ENCODE measurements at places on chromosomes 3 and 15.

- no peak for DNase-seq
These were observed 13.9 kb upstream of the USP3 start for GRCh38 chr15:63490345-63491034.

- DNase-seq: no peak
These were observed 44.2 kb upstream of the THRB start for GRCh38 chr3:24538891-24539290.

DNA sequence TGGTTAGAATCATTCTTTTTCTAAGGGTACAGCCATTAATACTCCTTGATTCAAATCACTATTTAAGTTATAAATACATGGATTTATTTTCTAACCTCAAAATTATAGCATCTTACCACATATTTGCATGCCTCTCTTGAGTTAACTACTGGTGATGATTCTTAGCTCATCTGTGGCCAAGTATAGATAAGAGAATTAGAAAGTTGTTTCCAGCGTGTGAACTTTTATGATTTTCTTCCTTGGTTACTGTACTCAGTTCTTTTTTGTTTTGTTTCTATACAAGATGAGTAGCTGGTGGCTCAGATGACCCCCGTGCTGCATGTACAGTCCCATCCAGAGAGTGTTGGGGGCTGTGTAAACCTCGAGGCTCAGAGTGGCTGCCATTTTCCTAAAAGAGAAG, 124.6 kb downstream of the IGF1R start:
- DNase-seq: no peak

GRCh38 chr15:92232317-92232716, 161.4 kb upstream of the ST8SIA2 start:
- no peak for DNase-seq

DNA sequence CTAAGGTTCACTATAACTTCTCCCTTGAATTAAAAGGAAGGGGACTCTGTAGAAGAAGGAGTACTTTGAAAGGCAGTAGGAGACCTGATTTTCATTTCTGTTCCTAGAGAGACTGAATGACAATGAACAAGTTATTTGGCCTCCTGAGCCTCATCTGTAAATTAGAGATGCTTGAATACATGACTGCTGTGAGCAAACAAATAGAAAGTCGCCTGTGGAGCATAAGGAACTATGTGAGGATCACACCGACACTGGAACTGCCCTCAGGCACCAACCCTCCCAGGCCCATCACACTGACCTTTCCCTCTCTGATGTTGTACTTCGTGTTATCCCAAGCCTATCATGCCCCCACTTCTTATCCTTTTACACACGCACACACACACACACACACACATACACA, 48.6 kb downstream of the IMPG2 start:
- no peak for DNase-seq
